ENCODE measurements at places on chromosomes 6 and 20. TPM values are rescaled to one million over a fixed set of nuclear protein-coding genes. Genes with fewer than 3 reads are reported as not detected.

TFAP2B gene
- not detected for polyA plus RNA-seq

SLC13A3 gene
- 7.8 TPM for polyA plus RNA-seq

ADGRG6 gene
- polyA plus RNA-seq = 81.9 TPM

TREM1 gene
- polyA plus RNA-seq = 1.4 TPM

CNR1 gene
- polyA plus RNA-seq = 0.15 TPM

LY6G6C gene
- 0.69 TPM for polyA plus RNA-seq

HS3ST5 gene
- 0.26 TPM for polyA plus RNA-seq

SF3B5 gene
- 159 TPM for polyA plus RNA-seq

PCSK2 gene
- 0.46 TPM for polyA plus RNA-seq

EYA2 gene
- 1.3 TPM for polyA plus RNA-seq

IPCEF1 gene
- polyA plus RNA-seq = 4.9 TPM

XKR7 gene
- polyA plus RNA-seq = 0.12 TPM

MAK gene
- 1.7 TPM for polyA plus RNA-seq

ZC3H12D gene
- polyA plus RNA-seq = 1.1 TPM

SLC22A2 gene
- 0.09 TPM for polyA plus RNA-seq

SLC2A10 gene
- 20.5 TPM for polyA plus RNA-seq

OLIG3 gene
- not detected for polyA plus RNA-seq

ID4 gene
- 41.5 TPM for polyA plus RNA-seq

PRICKLE4 gene
- 20.5 TPM for polyA plus RNA-seq

CST4 gene
- not detected for polyA plus RNA-seq

HLA-DQB1 gene
- 3.5 TPM for polyA plus RNA-seq

RBM24 gene
- polyA plus RNA-seq = 14.2 TPM

SLC22A1 gene
- polyA plus RNA-seq = 0.30 TPM

ADGRF1 gene
- 0.54 TPM for polyA plus RNA-seq

PLCG1 gene
- polyA plus RNA-seq = 157 TPM

LRRC1 gene
- polyA plus RNA-seq = 11.0 TPM

CASP8AP2 gene
- 28.8 TPM for polyA plus RNA-seq

DDX27 gene
- 48.5 TPM for polyA plus RNA-seq

C2 gene
- polyA plus RNA-seq = 6.2 TPM

GPR6 gene
- not detected for polyA plus RNA-seq

C20orf204 gene
- polyA plus RNA-seq = 1.2 TPM

ISM1 gene
- 12.5 TPM for polyA plus RNA-seq

SNAP25 gene
- polyA plus RNA-seq = 5.5 TPM

TFAP2A gene
- polyA plus RNA-seq = 0.27 TPM

Measured in right lung (tissue), 10 donors.